ENCODE measurements at places on chromosomes 2 and 18.

DNA sequence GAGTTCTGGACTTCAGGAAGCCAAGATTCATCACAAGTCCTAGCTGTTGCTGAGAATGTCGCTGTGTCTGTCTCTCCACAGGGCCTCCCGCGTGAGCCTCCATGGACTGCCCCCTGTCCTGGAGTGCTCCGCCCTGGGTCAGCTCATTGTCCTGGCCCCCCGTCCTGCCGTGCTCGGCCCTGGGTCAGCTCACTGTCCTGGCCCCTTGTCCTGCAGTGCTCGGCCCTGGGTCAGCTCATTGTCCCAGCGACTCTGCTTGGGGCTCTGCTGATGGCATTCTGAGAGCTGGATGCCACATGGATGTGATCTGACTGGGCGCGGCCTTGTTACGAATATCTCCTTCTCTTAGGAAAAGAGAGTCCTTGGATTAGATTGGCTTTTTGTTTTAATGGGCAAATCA lies 78.5 kb downstream of the EIPR1 start:
- no peak for DNase-seq

DNA sequence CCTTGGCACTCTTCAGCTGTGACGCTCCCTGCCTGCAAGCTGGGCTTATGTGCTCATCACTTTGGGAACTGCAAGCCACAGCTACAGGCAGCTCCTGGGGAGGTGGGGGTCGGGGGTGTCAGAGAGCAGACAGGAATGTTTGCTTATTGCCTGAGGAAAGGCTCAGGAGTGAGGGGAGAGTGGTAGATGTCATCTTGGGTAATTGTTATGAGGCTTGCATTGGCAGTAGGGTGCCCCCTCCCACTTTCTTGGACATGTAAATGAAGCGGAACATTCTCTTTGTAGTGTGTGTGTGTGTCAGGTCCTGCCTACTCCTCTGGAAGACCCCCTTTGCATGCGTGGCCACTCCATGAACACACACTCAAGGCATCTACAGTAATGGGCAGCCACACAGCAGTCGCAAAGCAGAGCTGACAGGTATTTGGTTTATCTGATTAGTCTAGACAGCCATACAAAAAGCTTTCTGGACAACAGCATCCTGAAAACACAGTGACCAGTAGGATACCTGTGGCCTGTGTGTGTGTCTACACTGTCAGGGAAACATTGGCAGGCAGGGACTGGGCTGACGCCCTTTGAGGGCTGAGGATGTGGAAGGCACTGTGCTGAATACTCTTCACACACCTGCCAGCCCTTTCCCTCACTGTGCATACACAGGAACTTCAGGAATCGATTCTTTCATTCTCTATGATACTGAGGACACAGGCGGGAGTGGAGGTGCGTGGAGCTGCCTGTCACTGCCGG lies 17.1 kb upstream of the MC2R start:
- no peak for DNase-seq

GRCh38 chr2:43225093-43225787 lies 1.2 kb downstream of the ZFP36L2 start:
- peak; percentile 41 for DNase-seq

- no peak for DNase-seq
Observed at GRCh38 chr18:24055009-24055804, 40.7 kb downstream of the TTC39C start.

Measured in stimulated activated CD8-positive, alpha-beta memory T cell treated with anti-CD3 and anti-CD28 coated beads, Interleukin-7, amount 100 ng/mL, for 1 hour (primary cell).